ENCODE measurements at places on chromosomes 1 and 21.

GRCh38 chr1:41045740-41046139 lies 24.2 kb upstream of the SLFNL1 start:
- DNase-seq: no peak

DNA sequence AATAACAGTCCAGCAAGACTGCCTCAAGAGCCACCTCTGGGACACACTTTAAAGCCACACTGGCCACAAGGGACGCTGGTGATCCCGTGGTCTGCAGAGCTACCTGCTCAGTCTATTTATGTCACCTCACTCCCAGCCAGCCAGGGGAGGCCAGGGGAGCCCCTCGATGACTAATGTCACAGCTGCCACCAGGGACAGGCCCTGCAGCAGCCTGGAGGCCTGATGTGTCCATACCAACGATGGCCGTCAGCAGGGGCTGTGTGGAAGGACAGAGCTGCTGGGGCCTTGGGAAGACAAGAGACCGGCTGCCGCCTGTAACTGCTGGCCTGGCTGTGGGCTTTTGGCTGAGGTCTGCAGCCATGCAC lies 71.0 kb downstream of the SIK1 start:
- no peak for DNase-seq

DNA sequence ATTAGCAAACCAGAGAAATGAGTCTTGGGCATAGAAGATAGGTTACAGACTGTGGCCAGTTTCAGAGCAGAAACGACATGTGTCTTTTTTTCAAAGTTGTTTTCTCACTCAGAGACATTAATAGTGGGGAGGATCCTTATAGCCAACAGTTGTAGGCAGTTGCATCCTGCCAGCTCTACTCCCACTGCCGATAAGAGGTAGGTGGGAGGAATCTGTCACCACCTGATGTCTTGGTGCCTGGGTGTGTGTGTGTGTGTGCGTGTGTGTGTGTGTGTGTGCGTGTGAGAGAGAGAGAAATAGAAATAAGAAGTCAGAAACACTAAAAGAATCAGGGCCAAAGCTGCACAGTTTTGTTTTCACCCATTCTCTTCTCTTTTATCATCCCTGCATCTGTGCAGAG lies 219.5 kb downstream of the ZP4 start:
- DNase-seq: no peak

- DNase-seq: no peak
Observed at GRCh38 chr1:221381910-221382623, 359.8 kb downstream of the DUSP10 start.

DNA sequence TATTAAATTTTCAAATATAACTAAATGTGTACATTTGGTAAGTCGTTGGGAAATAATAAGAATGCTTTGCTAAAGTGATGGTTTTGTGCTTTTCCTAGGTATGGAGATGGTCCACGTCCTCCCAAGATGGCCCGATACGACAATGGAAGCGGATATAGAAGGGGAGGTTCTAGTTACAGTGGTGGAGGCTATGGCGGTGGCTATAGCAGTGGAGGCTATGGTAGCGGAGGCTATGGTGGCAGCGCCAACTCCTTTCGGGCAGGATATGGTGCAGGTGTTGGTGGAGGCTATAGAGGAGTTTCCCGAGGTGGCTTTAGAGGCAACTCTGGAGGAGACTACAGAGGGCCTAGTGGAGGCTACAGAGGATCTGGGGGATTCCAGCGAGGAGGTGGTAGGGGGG lies 47.8 kb downstream of the DHX9 start:
- DNase-seq: no peak

- DNase-seq: no peak
Observed at GRCh38 chr1:20409971-20410370, 76.0 kb downstream of the CAMK2N1 start.

GRCh38 chr1:238501290-238501689 lies 610.6 kb upstream of the ZP4 start:
- DNase-seq: no peak
